Stimulated activated CD8-positive, alpha-beta memory T cell treated with anti-CD3 and anti-CD28 coated beads, Interleukin-15, amount 100 ng/mL, for 24 hours (primary cell): ENCODE measurements at places on chromosomes 7 and 10.

DNA sequence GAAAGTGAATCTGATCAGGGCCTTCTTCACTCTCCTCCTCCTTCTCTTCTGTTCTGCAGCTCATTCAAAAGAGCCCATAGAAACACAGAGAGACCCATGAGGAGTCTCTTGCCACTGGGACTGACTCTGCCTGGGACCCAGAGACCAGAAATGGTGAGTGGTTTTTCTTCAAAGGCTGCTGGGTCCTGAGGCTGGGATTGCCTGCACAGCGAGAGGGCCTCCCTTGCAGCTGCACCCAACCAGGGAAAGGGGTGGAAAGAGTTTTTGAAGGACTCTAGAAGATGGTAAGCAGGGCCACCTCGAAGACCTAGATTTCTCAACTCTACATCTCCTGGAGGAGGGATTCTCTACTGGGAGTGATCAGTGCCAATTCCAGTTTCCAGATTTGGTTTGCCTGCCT is 15.5 kb upstream of the HOXA13 start:
- DNase-seq: no peak

GRCh38 chr10:71555087-71555723 is 158.5 kb downstream of the CDH23 start:
- no peak for DNase-seq

DNA sequence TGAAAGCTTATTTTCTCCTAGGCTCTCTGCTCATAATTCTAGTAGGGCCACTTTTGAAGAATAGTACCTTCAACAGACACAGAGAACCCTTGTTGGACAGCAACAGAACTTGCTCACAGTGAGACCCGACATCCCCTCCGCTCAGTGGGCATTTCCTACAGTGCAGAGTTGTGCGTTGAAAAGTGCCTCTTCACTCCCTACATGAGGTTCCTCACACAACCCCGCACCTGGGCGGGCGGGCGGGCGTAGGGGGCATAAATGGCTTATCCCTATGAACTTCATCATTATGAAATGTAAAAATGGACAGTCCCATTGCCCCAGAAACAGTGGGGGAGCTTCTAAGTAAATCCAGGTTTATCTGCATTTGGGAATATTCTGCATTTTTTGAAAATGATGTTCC is 174.9 kb downstream of the MGMT start:
- DNase-seq: no peak

DNA sequence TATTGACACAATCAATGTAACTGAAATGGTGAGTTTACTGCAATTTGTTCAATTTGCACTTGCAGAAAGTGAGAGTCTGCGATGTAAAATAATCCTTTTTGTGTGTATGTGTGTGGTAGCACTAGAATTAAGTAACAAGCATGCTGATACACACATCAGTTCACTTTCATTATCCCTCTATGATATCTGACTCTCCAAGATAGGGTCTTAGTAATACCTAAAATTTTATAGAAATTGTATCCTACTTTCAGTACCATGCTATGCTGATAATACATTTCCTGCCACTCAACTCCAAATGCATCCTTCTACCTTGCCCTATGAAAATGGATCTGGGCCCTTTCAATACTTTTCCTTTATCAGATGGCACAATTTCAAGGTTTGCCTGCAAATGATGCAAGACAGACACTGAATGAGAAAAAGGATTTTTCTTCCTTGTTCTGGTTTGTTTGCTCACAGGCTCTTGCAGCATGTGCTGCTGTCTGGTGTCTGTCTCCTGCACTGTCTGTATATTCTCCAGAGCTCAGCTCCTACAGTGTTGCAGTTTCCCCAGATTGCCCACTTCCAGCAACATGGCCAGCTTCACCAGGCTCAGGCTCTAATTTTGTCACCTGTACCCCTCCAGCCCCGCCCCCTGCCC is 297.9 kb upstream of the HGF start:
- no peak for DNase-seq

GRCh38 chr10:126073606-126074005 is 177.2 kb downstream of the FANK1 start:
- no peak for DNase-seq

DNA sequence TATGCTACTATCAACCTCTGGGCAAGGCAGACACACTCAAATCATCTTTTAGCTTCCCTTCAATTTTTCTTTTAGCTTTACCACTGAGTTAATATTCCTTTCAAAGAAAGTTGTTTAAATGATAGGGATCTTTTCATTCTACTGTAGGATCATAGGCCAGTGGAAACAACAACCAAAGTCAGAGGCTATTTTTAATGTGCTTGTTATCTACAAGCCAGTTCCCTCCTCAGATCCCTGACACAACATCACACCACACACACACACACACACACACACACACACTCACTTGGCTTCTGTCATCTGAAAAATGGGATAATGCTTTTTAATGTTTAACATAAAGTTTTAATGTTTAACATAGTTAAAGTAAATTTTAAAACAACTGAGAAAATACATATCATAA is 106.7 kb upstream of the CAV2 start:
- DNase-seq: no peak

GRCh38 chr7:5578495-5578894 is 154.9 kb upstream of the TNRC18 start:
- no peak for DNase-seq

GRCh38 chr7:8155836-8156235 is 106.1 kb downstream of the ICA1 start:
- no peak for DNase-seq

- DNase-seq: no peak
Observed at GRCh38 chr10:109838592-109839244, 84.6 kb downstream of the XPNPEP1 start.

GRCh38 chr7:73622909-73623797 is 1.2 kb downstream of the MLXIPL start:
- DNase-seq: no peak

DNA sequence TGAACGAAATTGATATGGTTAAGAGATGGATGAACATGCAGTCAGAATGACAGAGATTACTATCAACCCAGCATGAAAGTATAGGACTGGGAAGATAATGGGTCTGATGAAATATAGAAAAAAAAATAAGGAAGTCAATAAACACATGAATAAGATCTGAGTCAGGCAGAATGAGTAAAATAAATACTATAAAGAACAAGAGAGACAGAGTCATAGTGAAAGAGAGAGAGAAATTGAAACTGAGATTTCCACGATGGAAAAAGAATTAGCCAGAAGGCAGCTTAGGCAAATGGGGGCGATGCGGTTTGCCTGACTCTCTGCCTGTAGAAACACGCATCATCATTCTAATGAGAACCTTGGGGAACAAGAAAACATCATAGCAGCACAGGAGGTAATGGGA is 26.6 kb downstream of the SEMA3D start:
- DNase-seq: no peak

DNA sequence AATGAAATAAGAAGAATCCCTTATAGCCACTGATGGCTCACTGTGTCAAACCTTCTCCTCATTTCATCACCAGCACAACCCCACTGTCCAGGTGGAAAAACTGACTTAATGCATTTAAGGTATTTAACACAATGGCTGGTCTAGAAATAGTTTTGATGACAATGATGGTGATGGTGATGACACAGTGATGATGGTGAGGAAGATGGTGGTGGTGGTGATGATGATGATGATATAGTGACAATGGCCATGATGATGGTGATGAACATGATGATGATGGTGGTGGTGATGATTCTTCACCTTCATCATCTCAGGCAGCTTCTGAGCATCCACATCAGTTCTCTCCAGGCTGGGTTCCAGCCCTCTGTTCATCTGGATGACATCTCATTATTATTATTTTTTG is 186.6 kb downstream of the TCERG1L start:
- no peak for DNase-seq

- no peak for DNase-seq
Observed at GRCh38 chr7:143410521-143411004, 1.9 kb upstream of the EPHA1 start.

DNA sequence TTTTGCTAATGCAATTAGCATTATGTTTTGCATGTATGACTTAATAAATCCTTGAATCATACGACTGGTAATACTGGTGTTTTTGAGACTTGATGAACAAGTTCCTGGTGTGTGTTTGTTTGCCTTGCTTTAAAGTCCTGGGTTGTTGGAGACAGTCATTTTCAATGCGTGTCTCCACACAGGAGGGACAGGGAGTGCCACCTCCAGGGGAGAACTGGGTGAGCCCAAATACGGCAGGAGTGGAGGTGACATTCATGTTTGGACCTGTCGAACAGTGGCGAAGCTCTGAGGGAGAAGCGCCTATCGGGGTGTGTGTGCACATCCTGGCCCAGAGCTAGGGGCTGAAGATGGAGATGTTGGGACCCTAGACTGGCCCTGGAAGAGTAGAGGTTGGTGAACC is 43.8 kb downstream of the DAGLB start:
- DNase-seq: no peak

- DNase-seq: no peak
Observed at GRCh38 chr10:118712080-118712479, 42.7 kb downstream of the CACUL1 start.

GRCh38 chr7:18087026-18087686 is 59.5 kb upstream of the PRPS1L1 start:
- DNase-seq: no peak
